ENCODE measurements at places on chromosomes 7 and 10. TPM values are rescaled to one million over a fixed set of nuclear protein-coding genes. Genes with fewer than 3 reads are reported as not detected.

DNA sequence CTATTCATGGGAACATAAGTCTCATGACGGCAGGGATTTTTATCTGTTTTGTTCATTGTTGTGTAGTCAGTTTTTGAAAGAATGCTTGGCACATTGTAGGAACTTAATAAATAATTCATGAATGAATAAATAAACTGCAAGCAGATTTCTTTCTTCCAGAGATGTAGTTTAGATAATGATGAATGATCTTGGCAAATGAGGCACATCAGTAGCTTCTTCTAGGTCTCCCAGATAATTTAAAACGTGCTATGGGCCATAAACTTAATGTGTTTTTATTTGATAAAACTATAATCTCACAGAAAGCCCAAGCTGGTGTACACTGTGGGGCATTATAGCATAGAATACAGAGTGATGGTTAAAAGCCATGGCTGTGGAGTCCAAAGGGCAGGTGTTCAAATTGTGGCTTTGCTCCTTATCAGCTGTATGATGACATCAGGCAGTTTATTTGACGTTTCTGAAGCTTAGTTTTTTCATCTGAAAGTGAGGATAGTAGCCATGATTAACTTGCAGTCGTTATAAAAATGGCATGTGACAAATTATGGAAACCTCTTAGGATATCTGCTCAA lies 3.5 kb downstream of the MGAM start:
- DNase-seq, result no peak

DNA sequence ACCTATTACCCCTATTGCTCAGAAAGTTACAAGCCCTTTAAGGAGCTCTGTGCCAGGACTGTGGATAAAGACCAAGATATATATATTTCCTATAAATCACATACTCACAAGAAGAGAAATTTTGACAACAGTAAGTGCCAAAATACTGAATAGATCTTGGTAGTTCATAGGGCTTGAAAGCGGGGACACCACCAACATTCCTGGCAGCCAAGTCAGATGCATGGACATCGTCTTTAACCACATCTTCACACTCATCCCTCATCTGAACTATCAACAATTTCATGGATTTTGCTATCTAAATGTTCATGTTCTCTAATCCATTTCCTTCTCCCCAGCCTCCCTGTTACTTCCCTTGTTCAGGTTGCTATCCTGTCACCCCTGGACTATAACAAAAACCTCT lies 67.5 kb upstream of the LRRC17 start:
- no peak for DNase-seq

- no peak for DNase-seq
These were observed 47.7 kb upstream of the TRIM8 start for GRCh38 chr10:102596506-102596971.

The SLC39A12 gene
- total RNA-seq, result 0.32 TPM

The FGFBP3 gene
- 1.00 TPM for total RNA-seq

All from posterior vena cava (tissue), 2 donors.